ENCODE measurements at places on chromosomes 7 and 10.

DNA sequence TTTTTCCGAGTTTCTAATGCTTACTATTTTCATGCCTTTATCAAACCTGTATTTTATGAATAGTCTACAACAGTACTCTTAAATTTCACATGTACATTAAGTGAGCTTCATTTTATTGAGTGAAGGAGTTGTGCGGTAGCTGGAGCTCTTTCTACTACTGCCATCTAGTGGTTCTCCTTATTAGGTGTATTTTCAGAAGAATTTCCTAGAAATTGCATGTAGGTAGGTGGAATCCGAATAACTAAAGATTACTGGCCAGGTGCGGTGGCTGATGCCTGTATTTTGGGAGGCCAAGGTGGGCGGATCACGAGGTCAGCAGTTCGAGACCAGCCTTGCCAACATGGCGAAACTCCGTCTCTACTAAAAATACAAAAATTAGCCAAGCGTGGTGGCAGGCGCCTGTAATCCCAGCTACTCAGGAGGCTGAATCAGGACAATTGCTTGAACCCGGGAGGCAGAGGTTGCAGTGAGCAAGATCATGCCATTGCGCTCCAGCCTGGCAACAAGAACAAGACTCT, 38.3 kb downstream of the LRRC72 start:
- peak; percentile 15 for DNase-seq

GRCh38 chr7:108261560-108262255, 131.5 kb upstream of the LAMB4 start:
- DNase-seq: no peak

DNA sequence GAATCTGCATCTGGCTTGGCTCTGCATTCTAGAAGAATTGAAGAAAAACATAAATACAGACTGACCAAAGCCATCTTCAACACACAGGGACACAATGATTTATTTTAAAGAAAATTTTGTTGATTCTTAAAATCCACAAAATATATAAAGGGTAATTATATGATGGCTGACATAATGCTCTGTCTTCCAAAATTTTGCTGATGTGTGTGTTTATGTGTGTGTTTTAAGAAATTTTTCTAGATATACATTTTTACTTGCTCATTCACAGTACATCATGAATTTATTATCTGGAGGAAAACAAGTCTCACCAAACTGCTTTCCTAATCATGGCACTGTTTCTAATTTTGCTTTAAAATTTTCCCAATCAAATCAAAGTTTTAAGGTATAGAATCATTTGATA, 442.6 kb downstream of the PARD3 start:
- no peak for DNase-seq

DNA sequence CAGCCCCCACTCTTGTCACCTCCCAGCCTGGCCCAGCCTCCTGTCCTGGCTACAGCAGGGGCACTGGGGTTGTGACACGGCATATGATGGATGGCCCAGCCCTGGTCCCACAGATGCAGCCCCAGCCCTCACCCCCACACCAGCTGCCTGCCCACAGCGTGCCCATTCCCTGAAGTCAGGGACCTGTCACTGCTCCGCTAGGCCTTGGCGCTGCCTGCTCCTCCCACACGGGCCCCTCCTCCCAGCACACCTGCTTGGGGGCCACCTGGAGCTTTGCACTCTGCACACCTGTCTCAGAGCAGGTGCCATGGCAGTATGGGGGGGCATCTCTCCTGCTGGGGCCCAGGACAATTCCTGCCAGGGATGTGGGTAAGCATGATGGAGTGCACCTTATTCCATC, 3.5 kb downstream of the GCK start:
- no peak for DNase-seq

DNA sequence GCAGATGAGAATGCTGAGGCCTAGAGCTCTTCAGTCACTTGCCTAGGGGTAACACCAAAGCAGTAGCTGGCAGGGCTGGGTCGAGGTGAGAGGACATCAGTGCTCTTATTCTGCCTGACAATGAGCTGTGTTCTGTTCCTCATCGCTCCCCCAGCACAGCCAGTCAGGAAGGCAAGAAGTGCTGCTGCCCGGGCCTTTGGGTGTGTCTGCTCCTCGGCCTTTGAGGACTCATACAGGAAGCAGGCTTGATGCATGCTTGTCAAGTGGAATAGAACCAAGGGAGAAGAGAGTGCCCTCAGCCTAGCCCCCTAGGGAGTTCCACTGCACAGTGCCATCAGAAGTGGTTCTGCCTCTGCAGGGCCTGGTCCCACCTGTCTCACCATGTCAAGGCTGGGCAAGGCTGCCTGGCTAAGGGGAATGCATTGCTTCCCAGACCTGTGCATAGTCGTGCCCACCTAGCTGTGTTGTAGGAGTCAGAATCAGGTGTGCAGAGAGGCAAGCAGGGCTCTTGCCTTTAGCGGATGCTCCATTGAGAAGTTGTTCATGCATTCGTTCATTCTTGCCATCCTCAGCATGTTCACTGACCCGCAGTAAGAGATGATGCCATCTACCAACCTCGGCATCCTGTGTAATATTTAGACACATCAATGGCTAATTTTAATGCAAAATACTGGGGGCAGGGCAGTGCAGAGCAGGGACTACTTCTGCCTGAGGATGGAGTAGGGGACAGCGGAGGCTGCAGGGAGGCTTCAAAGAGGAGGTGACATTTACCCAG, 156.6 kb downstream of the RPS24 start:
- no peak for DNase-seq

Data from non-pigmented ciliary epithelial cell (primary cell).